ENCODE measurements at places on chromosomes 2 and 18. TPM values are rescaled to one million over a fixed set of nuclear protein-coding genes. Genes with fewer than 3 reads are reported as not detected.

GRCh38 chr2:97997784-97998392, 2.1 kb upstream of the TMEM131 start:
- DNase-seq, result no peak

GPBAR1 gene
- total RNA-seq, result 0.25 TPM

ASAP2 gene
- 14.5 TPM for total RNA-seq

DNA sequence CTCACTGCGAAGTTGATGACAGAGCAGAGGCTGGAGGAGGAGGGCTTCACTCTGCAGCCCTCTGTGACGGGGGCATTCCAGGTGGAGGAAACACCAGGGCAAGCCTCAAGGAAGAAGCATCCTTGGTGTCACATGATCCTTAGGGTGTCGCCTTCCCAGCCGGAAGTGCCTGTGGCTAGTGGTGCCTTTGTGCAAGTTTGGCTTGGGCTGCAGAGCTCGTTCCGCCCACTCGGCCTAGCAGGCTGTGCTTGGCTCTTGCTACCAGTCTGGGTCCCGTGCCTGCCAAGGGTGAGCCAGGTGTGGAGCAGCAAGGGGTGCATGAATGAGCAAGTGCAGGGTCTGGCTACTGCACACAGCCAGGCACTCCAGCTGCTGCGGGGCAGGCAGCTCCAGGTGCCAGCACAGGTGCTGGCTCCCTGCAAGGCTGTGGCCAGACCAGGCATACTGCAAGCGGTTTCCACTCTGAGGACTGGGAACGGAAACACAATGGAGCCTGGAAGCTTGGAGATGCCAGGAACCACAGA, 325.3 kb upstream of the SMIM21 start:
- peak; percentile 12 for DNase-seq

SLC19A3 gene
- total RNA-seq, result 6.5 TPM

TUBA3E gene
- 0.18 TPM for total RNA-seq

DNA sequence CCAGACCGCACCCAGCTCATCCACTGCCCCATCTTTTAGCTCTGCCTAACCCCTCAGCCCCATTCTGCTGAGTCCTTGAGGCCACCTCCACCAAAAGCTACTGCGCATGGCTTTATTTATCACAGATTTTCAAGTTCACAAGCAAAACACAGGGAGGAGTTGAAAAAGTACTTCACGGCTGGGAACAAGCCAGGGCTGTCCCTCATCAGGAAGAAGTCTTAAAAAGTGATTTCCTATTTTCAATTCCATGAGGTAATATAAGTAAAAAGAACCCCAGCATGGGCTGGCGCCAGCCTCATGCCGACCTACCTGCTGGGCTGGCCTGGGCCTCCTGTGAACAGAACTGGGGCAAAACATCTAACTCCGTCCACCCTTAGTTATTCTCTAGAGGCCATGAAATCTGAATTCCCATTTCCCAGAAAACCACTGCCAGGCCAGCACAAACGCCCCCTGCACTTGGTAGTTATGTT, 69.0 kb downstream of the POLR1A start:
- DNase-seq, result no peak

DNA sequence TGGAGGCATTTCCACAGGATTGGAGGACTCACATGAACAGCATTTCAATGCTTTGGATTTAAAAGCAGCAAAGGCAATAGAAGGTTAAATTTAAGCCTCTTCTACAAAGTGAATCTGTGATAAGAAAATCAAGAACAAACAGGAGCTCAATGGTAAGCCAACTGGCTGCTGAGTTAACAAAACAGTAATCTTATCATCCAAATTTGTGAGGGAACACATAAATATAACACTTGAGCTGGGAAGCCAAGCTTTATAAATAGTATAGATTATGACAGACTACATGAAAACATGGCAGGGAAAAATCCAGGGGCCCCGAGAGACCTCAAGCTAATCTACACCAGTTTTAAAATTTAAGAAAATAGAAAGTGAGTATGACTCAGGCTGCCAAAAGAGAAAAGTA, 108.5 kb upstream of the PGAP1 start:
- no peak for DNase-seq

DNA sequence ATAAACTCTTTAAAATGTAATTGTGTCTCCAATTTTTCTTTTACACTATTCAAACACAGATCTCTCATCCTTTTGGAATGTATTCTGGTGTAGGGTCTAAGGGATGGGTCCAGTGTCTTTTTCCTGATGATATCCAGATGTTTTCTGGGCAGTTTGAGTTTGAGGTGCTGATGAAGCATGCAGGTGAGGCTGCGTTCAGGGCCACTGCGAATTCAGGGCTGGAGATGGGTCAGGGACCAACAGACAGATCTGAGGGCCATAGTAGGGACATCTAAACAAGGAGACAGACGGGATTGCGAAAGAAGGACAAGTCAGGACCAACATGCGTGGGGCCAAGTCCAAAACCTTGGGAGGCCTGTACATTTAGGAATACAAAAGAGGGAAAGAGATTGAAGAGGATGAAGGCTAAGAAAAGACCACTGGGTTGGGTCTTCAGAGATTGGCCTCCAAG, 70.2 kb downstream of the ACAA2 start:
- no peak for DNase-seq

DNA sequence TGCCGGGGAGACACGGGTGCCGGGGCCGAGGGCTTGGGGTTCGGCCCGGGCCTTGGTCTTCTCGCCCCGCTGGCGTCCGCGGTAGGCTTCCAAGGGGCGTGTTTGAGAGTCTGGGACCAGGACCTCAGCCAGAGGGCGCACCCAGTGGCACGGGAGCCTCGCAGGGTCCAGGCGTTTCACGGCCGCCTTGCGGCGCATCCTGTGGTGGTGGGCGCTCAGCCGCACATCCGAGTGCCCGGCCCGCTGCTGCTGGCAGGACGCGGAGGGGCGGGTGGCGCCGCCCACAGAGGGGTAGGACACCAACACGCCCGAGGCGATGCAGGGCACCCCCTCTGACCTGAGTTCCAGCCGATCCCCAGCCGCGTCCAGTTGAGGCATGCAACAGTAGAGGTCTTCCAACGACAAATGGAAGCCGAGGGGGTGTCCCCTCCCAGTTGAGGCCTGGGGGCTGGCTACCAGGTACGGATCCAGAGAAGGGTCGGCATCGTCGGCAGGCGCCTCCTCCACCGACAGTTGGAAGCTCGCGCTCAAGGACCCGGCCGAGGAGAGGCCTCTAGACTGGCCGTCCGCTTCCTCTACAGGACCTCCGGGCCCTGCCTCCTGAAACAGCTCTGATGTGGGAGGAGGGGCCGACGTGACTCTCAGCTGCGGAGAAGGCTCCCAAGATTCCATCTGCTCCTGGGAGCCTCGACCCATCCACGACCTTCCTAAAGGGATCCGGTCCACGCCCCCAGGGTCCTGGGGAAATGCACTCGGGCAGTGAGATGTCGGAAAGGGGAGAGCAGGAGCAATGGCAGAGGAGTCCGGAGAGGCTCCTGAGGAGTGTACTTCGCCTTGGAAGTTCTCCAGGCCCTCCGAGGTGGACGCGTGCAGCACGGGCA, 6.3 kb downstream of the C2orf81 start:
- DNase-seq, result peak; percentile 62

DNA sequence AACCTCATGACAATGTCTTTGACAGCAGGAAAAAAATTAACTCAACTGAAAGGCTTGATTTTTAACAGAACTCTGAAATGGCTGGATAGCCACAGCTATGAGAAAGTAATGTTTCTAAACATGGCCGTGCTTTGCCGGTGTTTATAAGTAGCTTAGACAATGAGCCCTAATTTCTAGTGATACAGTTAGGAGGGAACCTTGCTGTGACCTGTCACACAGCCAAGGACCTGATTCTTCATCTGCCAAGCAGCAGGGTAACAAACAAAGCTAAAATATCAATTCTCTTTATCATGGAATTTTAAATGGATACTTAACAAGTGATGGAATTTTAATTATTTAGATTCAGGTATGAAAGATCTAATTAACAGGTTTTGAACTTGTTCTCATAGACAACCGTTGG, 24.3 kb upstream of the DYNC2LI1 start:
- DNase-seq, result no peak

PXDN gene
- 166 TPM for total RNA-seq

RNF152 gene
- total RNA-seq, result 2.6 TPM

GRCh38 chr18:26097563-26097962, 7.2 kb upstream of the SS18 start:
- no peak for DNase-seq

DNA sequence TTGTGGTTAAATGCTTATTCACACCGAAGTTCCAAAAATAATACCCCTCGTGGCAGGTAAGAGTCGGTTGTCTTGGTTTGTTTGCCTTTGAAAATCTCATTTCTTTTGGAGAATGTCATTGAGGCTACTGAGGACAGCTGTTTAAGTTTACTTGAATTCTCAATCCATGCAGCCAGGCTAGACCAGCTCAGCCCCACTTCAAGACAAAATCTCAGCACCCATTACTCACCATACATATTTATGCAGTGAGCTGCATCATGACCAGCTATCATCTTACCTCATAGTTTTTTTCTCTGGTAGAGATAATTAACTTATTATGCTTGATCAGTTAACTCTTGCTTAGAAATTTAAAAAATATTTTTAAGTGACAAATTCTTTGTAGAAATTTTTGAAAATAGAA, 115.9 kb downstream of the HAUS1 start:
- DNase-seq, result no peak

- no peak for DNase-seq
These were observed 125.9 kb downstream of the ANTXR1 start for GRCh38 chr2:69138793-69139459.

ALPP gene
- 0.20 TPM for total RNA-seq

TFCP2L1 gene
- total RNA-seq, result 3.7 TPM

ARL5A gene
- 73.2 TPM for total RNA-seq

CAPN14 gene
- total RNA-seq, result 0.11 TPM

DNA sequence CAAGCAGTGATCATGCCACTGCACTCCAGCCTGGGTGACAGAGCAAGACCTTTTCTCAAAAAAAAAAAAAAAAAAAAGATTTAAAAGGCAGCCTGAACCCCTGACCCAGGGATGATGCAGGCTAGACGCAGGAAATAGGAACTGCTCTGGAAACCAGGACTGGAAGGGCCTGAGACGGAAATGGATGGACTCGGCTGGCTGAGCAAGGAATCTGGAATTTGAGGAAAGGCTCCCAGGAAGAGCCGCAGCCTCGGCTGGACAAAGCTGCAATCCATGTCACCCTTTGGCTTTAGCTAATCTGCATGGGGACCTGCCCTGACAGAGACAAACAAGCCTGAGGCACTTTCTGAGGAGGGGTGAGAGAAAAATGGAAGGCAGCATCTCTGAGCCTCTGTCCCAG, 55.0 kb upstream of the DAPL1 start:
- DNase-seq, result no peak

STON1 gene
- total RNA-seq, result 13.4 TPM

DNA sequence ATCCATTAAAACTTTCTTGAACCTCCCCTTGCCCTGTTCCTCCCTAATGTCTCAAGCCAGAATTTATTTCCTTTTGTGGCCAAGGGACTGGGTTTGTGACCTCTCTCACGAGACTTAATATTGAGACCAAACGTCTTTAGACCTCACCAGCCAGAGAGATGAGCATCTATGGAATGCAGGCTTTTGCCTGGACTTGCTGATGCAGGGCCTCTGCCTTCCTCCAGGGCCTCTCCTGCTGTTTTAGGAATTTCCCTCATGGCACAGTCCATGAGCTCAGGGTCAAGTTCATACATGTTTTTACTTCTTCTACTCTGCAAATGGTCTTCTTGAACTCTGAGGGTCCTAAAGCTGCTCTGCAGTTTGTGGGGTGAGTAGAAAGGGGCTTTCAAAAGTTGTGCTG, 22.3 kb downstream of the IL1B start:
- DNase-seq, result peak; percentile 46

DNA sequence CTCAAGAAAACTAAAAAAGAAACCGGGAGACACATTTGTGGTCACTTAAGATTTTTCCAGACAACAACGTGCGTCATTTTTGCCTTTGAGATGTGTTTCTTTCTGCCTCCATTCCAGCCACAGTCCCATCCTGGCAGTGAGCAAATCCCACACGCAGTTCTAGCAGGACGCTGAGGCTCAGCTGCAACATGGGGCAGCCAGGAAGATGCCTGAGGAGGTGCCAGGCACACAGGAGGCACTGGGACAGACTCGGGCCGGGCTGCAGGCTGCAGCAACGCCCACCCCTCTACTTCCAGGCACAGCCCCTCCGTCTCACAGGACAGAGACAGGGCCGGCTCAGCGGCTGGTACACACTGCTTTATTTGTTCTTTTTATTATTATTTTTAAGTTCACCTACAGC, 13.1 kb downstream of the KLF11 start:
- no peak for DNase-seq

- no peak for DNase-seq
These were observed 1.0 kb downstream of the VSNL1 start for GRCh38 chr2:17541531-17541950.

TLX2 gene
- total RNA-seq, result 0.26 TPM
